ENCODE measurements at places on chromosomes 7 and 10. TPM values are rescaled to one million over a fixed set of nuclear protein-coding genes. Genes with fewer than 3 reads are reported as not detected.

The CRHR2 gene
- polyA plus RNA-seq: not detected

The TRPV5 gene
- polyA plus RNA-seq: not detected

The FAM13C gene
- polyA plus RNA-seq: 18.4 TPM

The INSIG1 gene
- polyA plus RNA-seq: 33.1 TPM

The TMEM176A gene
- polyA plus RNA-seq: not detected

The KDM7A gene
- polyA plus RNA-seq: 5.2 TPM

The NKX2-3 gene
- not detected for polyA plus RNA-seq

The ASZ1 gene
- not detected for polyA plus RNA-seq

The CDHR1 gene
- 0.85 TPM for polyA plus RNA-seq

The MUC3A gene
- not detected for polyA plus RNA-seq

Data from Purkinje cell (primary cell).